SW 1271 (cell line): ENCODE measurements at places on chromosomes 7 and 10.

- DNase-seq: no peak
These were observed 392.6 kb downstream of the POM121L12 start for GRCh38 chr7:53428045-53428444.

DNA sequence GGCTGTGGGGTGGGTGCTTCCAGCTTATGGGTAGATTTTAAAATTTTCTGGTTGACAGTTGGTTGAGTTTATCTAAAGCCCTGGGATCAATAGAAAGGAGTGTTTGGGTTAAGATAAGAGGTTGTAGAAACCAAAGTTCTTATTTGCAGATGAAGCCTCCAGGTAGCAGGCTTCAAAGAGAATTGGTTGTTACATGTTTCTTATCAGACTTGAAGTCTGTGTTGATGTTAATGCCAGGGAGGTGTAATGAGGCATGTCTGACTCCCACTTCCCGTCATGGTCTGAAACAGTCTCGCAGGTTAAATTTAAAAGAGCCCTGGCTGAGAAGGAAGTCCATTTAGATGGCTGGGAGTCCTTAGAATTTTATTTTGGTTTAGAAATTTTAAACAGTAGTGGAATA is 165.2 kb upstream of the TMEM72 start:
- no peak for DNase-seq

- no peak for DNase-seq
These were observed 74.9 kb downstream of the BEND7 start for GRCh38 chr10:13453896-13454295.

DNA sequence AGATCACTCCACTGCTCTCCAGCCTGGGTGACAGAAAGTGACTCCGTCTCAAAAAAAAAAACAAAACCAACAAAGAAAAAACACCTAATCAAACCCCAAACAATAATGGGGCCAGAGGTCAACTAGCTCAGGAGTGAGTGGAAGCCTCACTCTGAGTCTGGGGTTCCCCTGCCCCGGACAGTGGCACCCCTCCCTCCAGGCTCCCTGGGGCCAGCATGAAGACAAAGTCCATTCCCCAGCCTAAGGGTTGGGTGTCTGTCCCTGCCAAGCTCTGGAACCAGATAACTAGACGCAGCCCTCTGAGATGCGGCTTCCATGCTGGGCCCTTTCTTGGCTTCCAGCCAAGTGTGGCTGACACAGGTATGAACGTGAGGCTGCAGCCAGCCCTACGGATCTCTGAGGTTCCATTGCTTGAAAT is 1.7 kb upstream of the FUOM start:
- no peak for DNase-seq

- no peak for DNase-seq
These were observed 96.4 kb downstream of the RSU1 start for GRCh38 chr10:16720812-16721211.

DNA sequence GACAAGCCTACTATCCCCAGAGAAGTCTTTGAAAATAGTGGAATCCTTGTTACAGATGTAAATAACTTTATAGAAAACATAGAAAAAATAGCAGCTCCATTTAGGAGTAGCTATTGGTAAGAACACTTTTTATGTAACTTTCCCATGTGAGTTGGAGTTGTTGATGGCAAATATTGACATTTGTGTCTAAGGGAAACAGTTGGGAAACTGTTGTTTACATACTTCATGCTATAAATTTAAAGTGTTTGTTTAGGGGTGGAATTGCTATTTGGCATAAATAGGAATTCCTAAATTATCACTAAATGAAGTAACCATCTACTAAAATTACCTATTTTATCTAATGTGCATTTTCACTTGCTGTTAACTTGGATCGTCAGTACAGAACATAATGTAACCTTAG is 50.7 kb downstream of the GDI2 start:
- no peak for DNase-seq

GRCh38 chr7:27185013-27185853 is at the start of gene HOXA11:
TSS of gene HOXA11 (minus strand) at chr7:27185232. CDS start at chr7:27185144, 88 bp downstream.
- DNase-seq: no peak

GRCh38 chr7:96921231-96921630 is 84.1 kb upstream of the DLX6 start:
- no peak for DNase-seq

GRCh38 chr10:88592906-88593305 is 6.3 kb downstream of the LIPJ start:
- DNase-seq: no peak

DNA sequence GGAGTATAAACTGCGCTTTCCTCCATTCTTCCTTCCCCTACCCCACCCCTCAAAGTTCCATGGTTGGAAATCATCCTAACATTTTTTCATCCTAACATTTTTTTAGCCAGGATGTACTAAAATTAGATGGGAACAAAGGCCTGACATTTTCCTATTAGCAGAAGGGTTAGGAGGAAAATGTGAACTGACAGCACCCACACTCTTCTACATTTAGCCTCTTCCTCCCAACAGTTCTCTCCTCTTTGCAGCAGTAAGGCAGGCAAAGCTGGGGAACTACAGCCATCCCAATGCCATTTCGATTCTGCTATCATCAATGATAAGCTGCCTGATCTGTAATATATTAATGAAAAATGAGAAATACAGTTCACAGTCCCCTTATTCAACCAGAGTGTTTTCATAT is 11.4 kb upstream of the FAM53B start:
- DNase-seq: no peak

GRCh38 chr10:1384026-1384425 is 327.8 kb downstream of the WDR37 start:
- no peak for DNase-seq

DNA sequence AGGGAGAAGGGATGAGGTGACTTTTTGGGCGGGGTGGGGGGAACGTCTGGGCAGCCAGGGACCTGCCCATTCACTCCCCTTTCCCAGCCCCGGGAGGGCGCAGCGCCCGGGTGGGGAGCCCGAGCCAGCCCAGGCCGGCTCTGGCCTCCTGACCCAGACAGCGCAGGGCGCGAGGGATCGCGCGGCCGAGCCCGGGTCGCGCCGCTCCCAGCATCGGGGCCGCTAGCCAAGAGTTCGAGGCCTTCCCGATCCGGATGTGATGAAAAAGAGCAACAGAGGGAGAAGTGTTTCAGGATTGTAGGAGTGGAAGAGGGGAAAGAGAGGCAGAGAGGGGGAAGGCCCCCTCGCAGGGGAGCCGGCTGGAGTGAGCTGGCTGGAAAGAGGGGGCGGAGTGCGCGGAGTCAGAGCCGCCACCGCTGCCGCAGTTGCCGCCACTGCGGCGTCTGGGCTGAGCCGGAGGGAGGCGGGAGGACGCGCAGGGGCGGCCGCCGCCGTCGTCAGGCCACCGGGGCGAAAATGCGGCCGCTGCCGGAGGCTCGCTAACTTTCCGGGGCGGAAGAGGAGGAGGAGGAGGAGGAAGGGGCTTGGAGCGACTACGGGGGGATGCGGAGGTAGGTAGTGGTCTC is at the start of gene MDFIC:
Gene MDFIC (plus strand): TSS at position 69 of the 626 bp plus-strand sequence. CDS start 940 bp downstream, outside the sequence.
- DNase-seq: no peak

- DNase-seq: no peak
These were observed 30.0 kb upstream of the SEM1 start for GRCh38 chr7:96739609-96740008.

DNA sequence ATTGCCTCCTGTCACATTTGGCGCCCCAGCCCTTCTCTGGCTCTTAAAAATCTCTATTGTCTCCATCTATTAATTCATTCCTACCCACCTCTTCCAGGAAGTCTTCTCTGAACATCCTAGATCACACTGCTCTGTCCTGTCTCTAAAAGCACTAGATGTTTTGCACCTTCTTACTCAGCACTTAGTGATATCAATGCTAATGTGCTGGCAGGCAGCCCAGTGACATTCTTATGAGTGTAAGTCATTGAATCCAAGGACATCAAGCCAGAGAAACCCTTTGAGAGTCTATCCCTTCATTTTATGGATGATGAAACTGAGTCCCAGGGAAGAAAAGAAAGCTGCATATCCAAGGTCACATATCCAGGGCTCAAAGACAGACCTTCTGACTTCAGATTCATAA is 48.3 kb upstream of the PAX2 start:
- no peak for DNase-seq

GRCh38 chr10:101290881-101291280 is 61.6 kb upstream of the LBX1 start:
- no peak for DNase-seq

DNA sequence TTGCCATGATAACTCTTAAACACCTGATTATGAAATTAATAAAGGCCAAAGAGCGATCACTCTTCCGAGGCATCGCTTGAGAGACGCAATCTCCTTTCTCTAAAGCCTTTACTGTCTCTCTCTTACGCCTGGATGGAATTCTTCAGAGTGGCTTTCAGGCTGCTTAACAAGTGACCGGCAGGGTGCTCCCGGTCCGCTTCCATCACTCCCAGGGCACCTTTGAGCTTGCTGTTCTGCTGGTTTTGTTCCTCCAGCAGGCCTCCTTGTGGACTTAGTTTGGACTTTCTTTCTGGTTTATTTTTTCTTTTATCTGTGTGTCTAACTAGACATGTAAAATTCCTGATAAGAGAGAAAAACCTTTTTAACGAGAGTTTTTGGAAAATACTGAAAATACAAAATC is 60.9 kb downstream of the MRPL32 start:
- no peak for DNase-seq

DNA sequence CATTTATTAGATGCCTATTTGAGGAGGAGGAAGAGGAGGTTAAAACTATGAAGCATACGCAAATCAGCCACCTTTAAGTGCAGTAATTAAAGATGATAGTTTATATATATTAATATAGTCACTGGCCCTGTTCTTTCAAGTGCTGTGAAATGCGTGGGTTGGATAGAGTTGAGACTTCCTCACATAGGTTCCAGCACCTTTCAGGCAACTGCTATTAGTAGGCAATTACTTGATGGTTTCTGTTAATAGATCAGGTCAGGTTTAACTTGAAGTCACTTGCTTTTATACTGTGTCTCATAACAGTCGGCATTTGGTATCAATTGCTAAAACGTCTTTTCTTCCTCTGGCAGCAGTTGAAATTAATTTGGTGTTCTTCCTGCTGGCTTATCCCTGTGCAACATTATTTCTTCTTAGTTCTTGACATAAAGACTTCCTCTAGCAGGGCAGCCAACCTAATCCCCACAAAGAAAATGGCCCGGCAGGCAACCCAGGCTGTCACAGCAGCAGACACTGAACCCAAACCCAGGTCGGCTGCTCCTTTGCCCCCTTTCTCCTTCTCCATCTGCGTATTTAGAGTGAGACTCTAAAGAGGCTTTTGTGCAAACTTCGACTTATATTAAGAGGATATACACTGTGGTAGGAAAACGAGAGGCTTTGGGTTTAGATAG is 35.3 kb upstream of the BET1 start:
- no peak for DNase-seq

- DNase-seq: no peak
These were observed 57.6 kb upstream of the ANTXRL start for GRCh38 chr10:46229144-46229563.
